Foreskin keratinocyte (primary cell): ENCODE measurements at places on chromosomes 12 and 14. TPM values are rescaled to one million over a fixed set of nuclear protein-coding genes. Genes with fewer than 3 reads are reported as not detected.

GRCh38 chr14:99415496-99416281 lies 65.0 kb downstream of the SETD3 start:
- DNase-seq = peak; percentile 38

The AQP5 gene
- polyA plus RNA-seq = not detected in 2 replicates

The PRIMA1 gene
- not detected in 2 replicates for polyA plus RNA-seq

- DNase-seq = no peak
Observed at GRCh38 chr12:27787559-27787958, 7.5 kb upstream of the MANSC4 start.

DNA sequence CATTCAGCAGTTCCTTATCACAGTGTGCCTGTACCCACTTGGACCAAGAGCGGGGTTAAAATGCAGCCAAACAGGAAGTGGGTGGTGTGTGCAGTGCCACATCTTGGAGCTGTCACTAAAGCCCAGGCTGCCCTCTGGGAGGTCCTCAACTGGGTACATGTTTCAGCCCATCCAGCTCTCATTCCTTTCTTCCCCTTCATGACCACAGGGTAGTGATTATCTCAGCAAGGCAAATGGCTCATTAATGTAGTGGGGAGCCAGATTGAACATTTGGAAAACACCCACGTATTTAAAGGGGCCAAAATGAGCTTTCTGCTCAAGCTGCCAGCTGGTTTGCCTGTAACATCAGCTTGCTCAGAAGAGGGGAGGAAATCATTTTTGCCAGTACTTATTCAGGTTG lies 210.8 kb upstream of the BTG1 start:
- no peak for DNase-seq

The KRT72 gene
- not detected in 2 replicates for polyA plus RNA-seq

DNA sequence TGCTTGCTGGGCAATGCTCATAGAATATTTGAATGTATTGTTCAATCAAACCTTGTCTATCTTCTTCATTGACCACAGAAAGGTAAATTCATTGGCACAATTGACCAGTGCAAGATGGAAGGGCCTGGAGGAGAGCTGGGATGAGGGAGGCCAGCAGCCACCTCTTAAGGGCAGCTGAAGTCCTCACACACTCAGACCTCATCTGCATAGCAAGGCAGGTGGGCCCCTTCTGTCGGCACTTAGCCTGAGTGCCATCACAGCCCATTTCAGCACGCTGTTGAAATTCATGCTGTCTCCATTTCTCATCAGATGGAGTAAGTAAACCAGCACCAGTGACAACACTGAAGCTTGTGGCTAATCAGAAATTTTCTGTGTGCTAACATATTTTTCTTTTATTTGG lies 25.4 kb upstream of the HMGA2 start:
- DNase-seq = no peak
